ENCODE measurements at places on chromosomes 5 and 9.

DNA sequence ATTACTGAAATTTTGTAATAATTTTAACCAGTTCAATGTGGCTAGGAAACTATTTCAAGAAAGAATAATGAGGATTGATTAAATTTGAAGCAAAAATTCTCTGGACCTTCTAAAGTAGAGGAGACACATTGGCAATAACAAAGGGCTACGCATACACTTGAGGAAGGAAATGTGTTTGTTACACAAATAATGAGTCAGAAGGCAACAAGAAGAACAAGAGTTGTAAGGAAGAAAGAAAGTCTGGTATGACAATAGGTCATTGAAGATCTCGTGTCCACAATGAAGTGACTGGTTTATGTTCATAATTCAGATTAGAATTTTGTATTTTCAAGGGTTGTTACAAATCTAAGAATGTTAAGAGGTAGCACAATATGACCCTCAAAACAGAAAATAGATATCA, 25.8 kb downstream of the ST8SIA4 start:
- no peak for DNase-seq

- no peak for DNase-seq
Measured at GRCh38 chr9:131545003-131545785, at the start of gene PRRT1B. PRRT1B (plus strand) TSS chr9:131545523; CDS start chr9:131545616, 93 bp downstream.

GRCh38 chr9:127175764-127176163, 53.3 kb upstream of the ANGPTL2 start:
- DNase-seq: no peak

DNA sequence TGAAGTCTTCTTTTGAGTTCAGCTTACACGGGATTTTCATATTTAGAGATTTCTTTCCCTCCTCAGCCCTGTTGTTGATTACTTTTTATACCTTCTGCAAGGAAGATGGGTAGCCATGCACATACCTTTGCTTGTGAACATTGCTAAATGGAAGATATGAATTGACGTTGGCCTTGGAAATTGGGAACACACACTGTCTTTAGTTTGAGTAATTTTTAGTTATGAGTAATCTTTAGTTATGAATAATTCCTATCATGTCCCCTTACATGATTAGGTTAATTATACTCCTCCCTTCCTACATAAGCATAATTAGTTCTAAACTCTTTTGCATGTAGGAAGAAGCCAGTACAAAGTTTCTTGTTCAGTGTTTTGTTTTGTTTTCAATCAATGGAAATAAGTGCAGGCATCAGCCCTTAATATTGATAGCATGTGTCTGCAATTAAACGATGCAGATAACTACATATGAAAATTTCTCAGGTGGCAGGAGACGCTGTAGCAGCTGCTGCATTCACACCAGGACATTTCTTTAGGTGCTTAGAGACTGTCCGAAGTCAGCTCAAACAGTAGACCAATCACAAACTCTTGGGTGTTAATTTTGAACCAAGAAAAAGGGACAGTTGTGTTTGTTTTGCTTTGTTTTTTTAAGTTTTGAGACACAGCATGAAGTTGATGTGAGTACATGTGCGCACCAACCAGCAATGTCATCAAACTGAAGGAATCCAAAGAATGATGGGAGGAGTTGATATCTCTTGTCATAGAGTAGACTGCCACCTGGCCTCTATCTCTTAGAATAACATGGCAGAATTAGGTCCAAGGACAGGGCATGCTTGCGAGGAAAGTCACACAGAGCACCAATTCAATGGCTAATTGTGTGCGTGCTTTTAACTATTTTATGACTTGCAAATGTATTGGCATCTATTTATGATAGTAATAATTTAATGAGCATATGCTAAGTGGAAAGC, 51.4 kb downstream of the SMARCA2 start:
- peak; percentile 44 for DNase-seq

GRCh38 chr5:62305715-62306322, at the start of gene KIF2A:
KIF2A (plus strand) TSS chr5:62306206; CDS start chr5:62306473, 267 bp downstream.
- DNase-seq: peak; percentile 88

DNA sequence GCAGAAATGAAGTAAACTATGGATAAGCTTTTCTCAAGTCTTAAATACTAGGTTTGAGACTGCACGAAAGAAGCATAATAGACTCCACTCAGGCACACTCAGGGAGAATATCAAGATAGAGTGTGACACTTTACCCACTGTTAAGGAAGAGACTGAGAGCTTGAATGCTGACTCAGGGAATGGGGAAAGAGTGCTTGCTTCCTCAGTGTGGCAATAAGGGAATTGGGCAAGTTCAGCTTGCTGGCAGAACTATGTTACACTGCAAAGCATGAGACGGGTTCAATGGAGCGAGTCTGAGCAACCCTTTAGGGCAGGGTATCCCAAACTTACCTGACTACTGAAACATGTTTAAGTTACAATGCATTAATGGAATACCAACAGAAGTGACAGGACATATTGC, 237.7 kb upstream of the MEF2C start:
- DNase-seq: no peak

GRCh38 chr9:28127101-28127500, 553.8 kb upstream of the C9orf72 start:
- no peak for DNase-seq
